ENCODE measurements at places on chromosomes 4 and X. TPM values are rescaled to one million over a fixed set of nuclear protein-coding genes. Genes with fewer than 3 reads are reported as not detected.

GRCh38 chrX:120790118-120790517 lies 85.5 kb downstream of the CT47B1 start:
- peak; percentile 81 for DNase-seq

GRCh38 chr4:157128395-157128794 lies 52.4 kb downstream of the GLRB start:
- DNase-seq, result peak; percentile 54

GRCh38 chr4:144090744-144091143 lies 49.8 kb downstream of the GYPA start:
- DNase-seq, result no peak

GRCh38 chr4:180652533-180652932 lies 1590.7 kb upstream of the TENM3 start:
- DNase-seq, result no peak

- no peak for DNase-seq
Observed at GRCh38 chrX:112935029-112935428, 94.4 kb upstream of the AMOT start.

DNA sequence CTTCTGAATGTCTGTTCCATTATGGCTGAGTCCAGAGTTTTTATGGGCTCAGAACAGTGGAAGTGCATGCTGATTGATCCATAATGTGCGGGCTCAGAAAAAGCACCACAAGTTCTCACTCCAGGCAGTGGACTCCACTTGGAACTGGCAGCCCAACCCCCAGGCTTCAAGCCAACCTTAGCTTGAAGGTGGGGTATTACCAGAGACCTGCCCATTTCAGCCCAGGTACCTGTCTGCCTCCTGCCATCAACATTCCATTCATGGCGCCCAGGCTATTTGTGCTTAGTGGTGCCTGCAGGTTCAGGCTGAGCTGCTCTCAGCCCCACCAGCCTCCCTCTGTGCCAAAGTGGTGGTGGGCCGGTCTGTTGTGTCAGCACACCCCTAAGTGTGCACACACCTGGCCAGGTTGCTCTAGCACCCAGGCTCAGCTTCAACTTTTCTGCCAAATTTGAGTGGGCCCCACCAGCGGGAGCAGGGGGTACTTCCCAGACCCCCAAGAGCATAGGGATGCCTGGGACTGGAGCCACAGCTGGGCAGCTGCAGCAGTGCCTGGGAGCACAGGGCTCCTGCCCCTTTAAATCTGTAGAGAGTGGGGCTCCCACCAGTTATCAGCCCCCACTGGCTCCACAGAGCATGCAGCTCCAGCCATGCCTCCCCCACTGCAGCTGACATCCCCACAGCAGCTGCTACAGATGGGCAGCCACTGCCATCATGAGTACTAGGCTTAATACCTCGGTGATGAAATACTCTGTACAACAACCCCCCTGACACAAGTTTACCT lies 1025.3 kb downstream of the PCDH19 start:
- DNase-seq, result no peak

DNA sequence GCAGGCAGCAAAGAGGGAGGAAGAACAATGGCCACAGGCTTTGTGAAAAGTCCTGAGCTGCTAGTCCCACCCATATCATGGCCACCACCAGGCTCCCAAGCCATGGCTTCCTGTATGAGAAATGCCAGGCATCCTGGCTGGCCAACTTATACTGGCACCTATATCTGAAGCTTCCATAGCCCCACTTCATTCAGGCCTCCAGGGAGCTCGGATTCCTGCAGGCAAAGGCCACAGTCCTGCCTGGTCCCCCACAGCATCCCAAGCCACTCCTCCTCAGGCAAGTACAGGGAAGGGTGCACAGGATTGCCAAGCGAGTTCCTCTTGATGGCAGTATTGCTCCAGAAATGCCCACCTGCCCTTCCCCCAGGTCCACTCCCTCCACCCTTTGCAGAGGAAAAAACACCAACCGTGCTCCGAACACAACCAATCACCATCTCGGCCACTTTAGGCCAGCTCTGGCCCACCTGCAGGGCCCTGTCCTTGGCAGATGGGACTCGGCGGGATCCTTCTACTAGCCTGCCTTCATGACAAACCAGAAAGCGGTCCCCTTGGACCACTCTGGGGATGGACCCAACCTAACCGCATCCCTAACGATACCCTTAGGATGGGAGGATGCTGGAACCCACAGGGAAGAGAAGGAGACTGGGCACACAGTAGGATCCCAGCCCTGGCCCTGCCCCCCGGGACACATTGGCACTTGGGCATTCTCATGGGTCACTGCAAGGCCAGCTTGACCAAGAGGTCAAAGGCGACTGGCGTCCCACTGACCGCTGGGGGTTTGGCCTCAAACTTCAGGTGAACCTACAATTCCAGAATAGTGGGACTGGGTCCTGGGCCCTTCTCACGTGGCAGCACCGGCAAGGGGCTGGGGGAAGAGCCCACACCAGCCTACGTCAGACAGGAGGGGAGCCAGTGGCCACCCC lies 220.4 kb upstream of the AGTR2 start:
- DNase-seq, result no peak

- no peak for DNase-seq
Observed at GRCh38 chr4:169013396-169013795, 3.3 kb upstream of the CBR4 start.

- DNase-seq, result no peak
Observed at GRCh38 chr4:189121336-189121735, 819.3 kb upstream of the FRG1 start.

- no peak for DNase-seq
Observed at GRCh38 chr4:111788099-111788498, 357.2 kb upstream of the FAM241A start.

- DNase-seq, result no peak
Observed at GRCh38 chr4:113040793-113041192, 8.7 kb upstream of the ANK2 start.

GRCh38 chrX:56726605-56727004 lies 2.4 kb upstream of the NBDY start:
- DNase-seq, result peak; percentile 70

GRCh38 chrX:2875136-2875481 lies 46.4 kb downstream of the GYG2 start:
- DNase-seq, result no peak

- peak; percentile 68 for DNase-seq
Observed at GRCh38 chr4:102022343-102022742, 231.8 kb downstream of the BANK1 start.

GRCh38 chr4:145551660-145552059 lies 67.5 kb upstream of the MMAA start:
- no peak for DNase-seq

The STPG2 gene
- not detected for total RNA-seq

The MAGEB6 gene
- total RNA-seq, result not detected

The RTL3 gene
- total RNA-seq, result not detected

The SSX2B gene
- not detected for total RNA-seq

The PRDM8 gene
- total RNA-seq, result 1.2 TPM
